Spinal cord (tissue), 10 donors: ENCODE measurements at places on chromosomes 1 and 21.
A peak's percentile ranks its signal among the peaks of the same experiment; 100 is the strongest.

GRCh38 chr1:27526569-27527222, 36.7 kb upstream of the WASF2 start:
- no peak for DNase-seq
- H3K4me3 ChIP-seq: peak overlapping the region; percentile 4
- H3K27ac ChIP-seq: peak overlapping the region; percentile 92
- peaks cover 7% of the 10 kb centered on the region for H3K36me3 ChIP-seq

GRCh38 chr1:161044535-161044907, 1.3 kb downstream of the USF1 start:
- H3K27me3 ChIP-seq: no peaks in the 10 kb centered on the region
- peaks cover 8% of the 10 kb centered on the region for H3K4me1 ChIP-seq
- peaks cover 29% of the 10 kb centered on the region for H3K36me3 ChIP-seq
- H3K27ac ChIP-seq: peak overlapping the region; percentile 95
- H3K4me3 ChIP-seq: peak overlapping the region; percentile 77

DNA sequence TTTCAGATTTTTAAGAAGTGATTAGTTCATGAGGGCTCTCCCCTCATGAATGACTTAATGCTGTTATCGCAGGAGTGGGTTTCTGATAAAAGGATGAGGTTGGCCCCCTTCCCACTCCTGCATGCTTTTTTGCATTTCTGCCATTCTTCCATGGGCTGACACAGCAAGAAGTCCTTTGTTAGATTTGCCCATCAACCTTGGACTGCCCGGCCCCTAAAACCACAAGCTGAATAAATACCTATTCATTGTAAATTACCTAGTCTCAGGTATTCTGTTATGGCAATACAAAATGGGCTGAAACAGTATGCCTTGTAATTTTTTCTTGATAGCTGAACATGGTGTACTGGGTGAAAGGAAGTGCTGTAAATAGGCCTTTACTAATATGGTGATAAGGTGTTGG, 72.7 kb upstream of the DPH5 start:
- H3K4me3 ChIP-seq: no peak overlapping the region
- H3K36me3 ChIP-seq: no peaks in the 10 kb centered on the region
- DNase-seq: no peak
- no peaks in the 10 kb centered on the region for H3K4me1 ChIP-seq
- no peak overlapping the region for H3K27ac ChIP-seq

- no peak for DNase-seq
- H3K36me3 ChIP-seq: no peaks in the 10 kb centered on the region
- H3K27me3 ChIP-seq: no peaks in the 10 kb centered on the region
- no peak overlapping the region for H3K27ac ChIP-seq
- no peaks in the 10 kb centered on the region for H3K4me1 ChIP-seq
- H3K4me3 ChIP-seq: no peak overlapping the region
Observed at GRCh38 chr1:185526344-185527307, 207.6 kb upstream of the HMCN1 start.

- DNase-seq: no peak
- no peaks in the 10 kb centered on the region for H3K4me1 ChIP-seq
- H3K4me3 ChIP-seq: no peak overlapping the region
- H3K27me3 ChIP-seq: no peaks in the 10 kb centered on the region
Observed at GRCh38 chr1:104973516-104973915, 1223.8 kb downstream of the AMY1C start.

DNA sequence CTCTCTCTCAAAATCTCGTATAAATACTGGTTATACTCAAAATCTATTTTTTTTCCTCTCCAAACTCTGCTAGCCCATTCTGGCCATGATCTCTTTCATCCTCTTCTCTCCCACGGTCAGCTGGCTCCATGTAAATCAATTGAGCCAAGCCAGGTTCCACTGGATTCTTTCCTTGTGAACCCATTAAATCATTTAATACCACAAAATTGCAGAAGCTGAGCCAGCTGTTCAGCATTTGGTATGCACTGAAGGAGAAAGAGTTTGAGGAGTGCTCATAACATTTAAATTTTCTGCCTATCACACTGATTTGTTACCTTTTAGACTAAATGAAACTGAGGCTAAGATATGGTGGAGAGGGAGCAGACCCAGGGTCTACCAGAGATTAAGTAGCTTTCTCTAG, 29.1 kb upstream of the TADA1 start:
- no peaks in the 10 kb centered on the region for H3K36me3 ChIP-seq
- H3K4me3 ChIP-seq: no peak overlapping the region
- no peak overlapping the region for H3K27ac ChIP-seq
- H3K4me1 ChIP-seq: no peaks in the 10 kb centered on the region
- no peaks in the 10 kb centered on the region for H3K27me3 ChIP-seq

DNA sequence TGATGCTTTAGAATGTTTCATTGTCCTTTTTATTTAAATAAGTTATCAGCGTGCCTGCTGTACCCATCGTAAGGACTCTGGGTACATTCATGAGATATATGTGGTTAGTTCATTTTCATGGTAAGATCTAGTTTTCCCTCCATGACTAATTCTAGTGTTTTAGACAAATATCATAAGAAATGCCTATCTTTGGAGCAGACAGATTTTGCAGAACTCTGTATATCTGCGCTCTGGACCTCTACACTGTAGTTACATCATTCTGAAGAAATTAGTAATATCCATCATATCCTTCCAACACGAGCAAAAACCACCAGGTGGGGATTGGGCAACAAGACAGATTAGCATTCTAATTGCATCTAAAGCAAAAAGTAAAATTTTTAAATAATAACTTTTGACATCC, 499.2 kb downstream of the SETD4 start:
- no peak overlapping the region for H3K27ac ChIP-seq
- H3K36me3 ChIP-seq: no peaks in the 10 kb centered on the region
- H3K27me3 ChIP-seq: peaks cover 2% of the 10 kb centered on the region
- DNase-seq: no peak
- peaks cover 4% of the 10 kb centered on the region for H3K4me1 ChIP-seq

DNA sequence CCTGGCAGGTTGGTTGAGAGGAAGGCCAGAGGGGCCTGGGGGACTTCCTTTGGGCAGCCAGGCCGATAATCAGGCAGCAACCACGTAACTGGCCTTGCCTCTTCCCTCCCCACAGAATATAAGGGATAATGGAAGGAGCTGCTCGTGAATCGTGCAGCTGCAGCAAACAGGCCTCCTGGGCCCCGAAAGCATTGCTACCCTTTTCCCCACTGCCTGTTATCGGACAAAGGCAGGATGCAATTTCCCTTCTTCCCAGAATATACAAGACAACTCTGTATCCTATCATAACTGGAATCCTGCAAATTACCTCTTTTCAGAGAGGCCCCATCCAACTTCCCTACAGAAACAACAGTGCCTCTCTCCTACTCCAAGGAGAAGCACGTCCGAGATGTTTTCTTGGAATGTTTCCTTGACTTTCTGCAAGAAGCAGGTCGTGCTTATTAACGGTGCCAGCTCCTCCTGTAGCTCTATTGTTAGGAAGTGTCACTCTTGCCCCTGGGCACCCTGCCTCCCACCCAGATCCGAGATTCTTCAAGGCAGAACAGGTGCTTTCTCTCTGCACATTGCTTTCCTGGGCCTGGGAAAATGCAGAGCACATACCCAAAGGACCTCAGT, 106.0 kb upstream of the TIAM1 start:
- peak; percentile 47 for DNase-seq
- peaks cover 14% of the 10 kb centered on the region for H3K4me1 ChIP-seq
- no peaks in the 10 kb centered on the region for H3K27me3 ChIP-seq
- H3K36me3 ChIP-seq: no peaks in the 10 kb centered on the region

- H3K27me3 ChIP-seq: no peaks in the 10 kb centered on the region
- no peaks in the 10 kb centered on the region for H3K36me3 ChIP-seq
- no peak overlapping the region for H3K4me3 ChIP-seq
- H3K4me1 ChIP-seq: no peaks in the 10 kb centered on the region
Observed at GRCh38 chr21:29148530-29148929, 18.1 kb downstream of the MAP3K7CL start.

DNA sequence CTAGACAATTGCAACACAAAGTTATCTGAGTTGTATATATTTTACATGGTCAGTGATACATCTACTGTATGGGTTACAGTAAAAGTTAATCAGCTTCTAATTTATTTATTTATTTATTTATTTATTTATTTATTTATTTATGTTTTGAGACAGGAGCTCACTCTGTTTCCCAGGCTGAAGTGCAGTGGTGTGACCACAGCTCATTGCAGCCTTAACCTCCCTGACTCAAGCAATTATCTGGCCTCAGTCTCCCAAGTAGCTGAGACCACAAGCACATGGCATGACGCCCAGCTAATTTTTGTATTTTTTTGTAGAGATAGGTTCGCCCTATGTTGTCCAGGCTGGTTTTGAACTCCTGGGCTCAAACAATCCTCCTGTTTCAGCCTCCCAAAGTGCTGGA, 241.6 kb downstream of the PTPRC start:
- peaks cover 6% of the 10 kb centered on the region for H3K4me1 ChIP-seq
- H3K36me3 ChIP-seq: no peaks in the 10 kb centered on the region
- no peak overlapping the region for H3K27ac ChIP-seq
- no peaks in the 10 kb centered on the region for H3K27me3 ChIP-seq
- no peak overlapping the region for H3K4me3 ChIP-seq
- no peak for DNase-seq

DNA sequence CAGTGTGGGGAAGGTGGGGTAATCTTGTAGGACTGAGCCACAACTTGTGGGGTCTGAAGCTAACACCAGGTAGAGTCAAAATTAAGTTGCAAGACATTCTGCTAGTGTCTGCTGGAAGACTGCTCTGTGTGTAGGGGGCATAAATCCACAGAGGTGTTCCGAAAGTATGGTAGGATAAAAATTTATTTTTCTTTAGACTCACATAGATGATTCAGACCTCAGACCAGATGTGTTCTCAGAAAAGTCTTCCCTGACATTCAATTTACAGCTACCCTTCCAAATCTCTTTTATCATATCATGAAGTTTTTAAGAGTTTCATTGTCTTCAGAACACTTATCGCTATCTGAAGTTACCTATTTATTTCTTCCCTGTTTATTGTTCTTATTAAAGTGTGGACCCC, 21.3 kb downstream of the DUSP10 start:
- no peak overlapping the region for H3K4me3 ChIP-seq
- no peaks in the 10 kb centered on the region for H3K36me3 ChIP-seq
- DNase-seq: no peak
- peaks cover 2% of the 10 kb centered on the region for H3K4me1 ChIP-seq
- no peak overlapping the region for H3K27ac ChIP-seq
- H3K27me3 ChIP-seq: no peaks in the 10 kb centered on the region

- peaks cover 28% of the 10 kb centered on the region for H3K4me1 ChIP-seq
- DNase-seq: no peak
- no peaks in the 10 kb centered on the region for H3K36me3 ChIP-seq
- H3K4me3 ChIP-seq: no peak overlapping the region
Observed at GRCh38 chr1:16076031-16076864, 2.8 kb upstream of the FAM131C start.

GRCh38 chr1:235968831-235969230, 96.1 kb downstream of the NID1 start:
- no peak overlapping the region for H3K27ac ChIP-seq
- no peak overlapping the region for H3K4me3 ChIP-seq
- DNase-seq: no peak
- no peaks in the 10 kb centered on the region for H3K36me3 ChIP-seq
- H3K27me3 ChIP-seq: no peaks in the 10 kb centered on the region

DNA sequence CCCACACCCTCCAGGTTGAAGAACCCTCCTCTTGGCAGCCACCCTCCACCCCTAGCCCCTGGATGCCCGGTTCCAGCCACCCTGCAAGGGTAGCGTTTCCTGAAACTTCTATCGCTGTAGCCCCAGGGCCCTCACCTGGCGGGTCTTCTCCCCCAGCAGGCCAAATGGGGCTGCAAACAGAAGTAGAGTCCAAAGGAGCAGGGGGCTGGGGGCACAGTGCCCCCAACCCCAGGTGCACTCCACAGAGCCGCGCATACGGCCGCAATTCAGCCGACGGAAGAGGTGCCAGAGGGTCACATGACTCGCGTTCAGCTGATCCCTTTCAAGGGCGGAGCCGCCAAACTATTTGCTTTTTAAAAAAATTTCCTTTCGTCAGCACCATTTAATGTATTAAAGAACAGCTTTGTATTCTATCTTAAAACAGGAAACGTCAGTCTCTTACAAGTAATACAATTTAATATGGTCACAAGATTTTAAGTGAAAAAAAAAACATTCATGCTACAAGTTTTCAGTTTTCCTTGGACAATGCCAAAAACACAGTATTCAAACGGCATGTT, at the start of gene GLMP:
TSS of gene GLMP (minus strand) at position 289 of the 557 bp plus-strand sequence. CDS start at position 255, 34 bp downstream.
- H3K27ac ChIP-seq: no peak within 1 kb of the TSS
- DNase-seq: peak; percentile 89
- peaks cover 24% of the 10 kb centered on the region for H3K36me3 ChIP-seq
- H3K4me1 ChIP-seq: peaks cover 21% of the 10 kb centered on the region
- no peaks in the 10 kb centered on the region for H3K27me3 ChIP-seq

- no peak overlapping the region for H3K4me3 ChIP-seq
- H3K36me3 ChIP-seq: no peaks in the 10 kb centered on the region
- no peaks in the 10 kb centered on the region for H3K4me1 ChIP-seq
- no peak overlapping the region for H3K27ac ChIP-seq
- no peak for DNase-seq
- no peaks in the 10 kb centered on the region for H3K27me3 ChIP-seq
Observed at GRCh38 chr1:157450106-157450505, 102.2 kb downstream of the FCRL5 start.

DNA sequence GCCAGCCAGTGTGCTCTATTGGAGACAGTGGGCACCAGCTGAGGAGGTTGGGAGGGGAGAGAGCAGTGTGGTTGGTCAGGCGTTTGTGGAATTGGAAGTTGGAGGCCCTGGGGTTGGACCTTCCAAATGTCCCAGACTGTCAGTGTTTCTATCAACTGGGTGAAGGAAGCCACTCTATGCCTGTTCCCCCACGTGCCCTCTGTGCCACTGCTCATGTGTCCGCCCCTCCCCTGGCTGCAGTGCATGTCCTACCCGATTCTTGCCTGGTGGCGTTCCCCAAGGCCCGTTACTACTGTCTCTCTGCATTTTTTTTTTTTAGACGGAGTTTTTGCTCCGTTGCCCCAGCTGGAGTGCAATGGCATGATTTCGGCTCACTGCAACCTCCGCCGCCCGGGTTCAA, 21.1 kb downstream of the ADORA1 start:
- peaks cover 89% of the 10 kb centered on the region for H3K4me1 ChIP-seq
- no peaks in the 10 kb centered on the region for H3K27me3 ChIP-seq
- no peak overlapping the region for H3K27ac ChIP-seq
- no peak for DNase-seq
- H3K4me3 ChIP-seq: no peak overlapping the region
- H3K36me3 ChIP-seq: peaks cover 15% of the 10 kb centered on the region
